CD8-positive, alpha-beta memory T cell (primary cell): ENCODE measurements at places on chromosomes 11 and 22. TPM values are rescaled to one million over a fixed set of nuclear protein-coding genes. Genes with fewer than 3 reads are reported as not detected.

Gene FADS2
- total RNA-seq = 7.2 TPM

Gene OR8G5
- not detected for total RNA-seq

Gene LRRC55
- not detected for total RNA-seq

Gene BBOX1
- total RNA-seq = not detected

Gene OR4D5
- total RNA-seq = not detected

Gene TRIM6
- 0.20 TPM for total RNA-seq

Gene PATE2
- total RNA-seq = not detected

Gene ACR
- total RNA-seq = not detected
